ENCODE measurements at places on chromosomes 7 and 10. TPM values are rescaled to one million over a fixed set of nuclear protein-coding genes. Genes with fewer than 3 reads are reported as not detected.
A peak's percentile ranks its signal among the peaks of the same experiment; 100 is the strongest.

DNA sequence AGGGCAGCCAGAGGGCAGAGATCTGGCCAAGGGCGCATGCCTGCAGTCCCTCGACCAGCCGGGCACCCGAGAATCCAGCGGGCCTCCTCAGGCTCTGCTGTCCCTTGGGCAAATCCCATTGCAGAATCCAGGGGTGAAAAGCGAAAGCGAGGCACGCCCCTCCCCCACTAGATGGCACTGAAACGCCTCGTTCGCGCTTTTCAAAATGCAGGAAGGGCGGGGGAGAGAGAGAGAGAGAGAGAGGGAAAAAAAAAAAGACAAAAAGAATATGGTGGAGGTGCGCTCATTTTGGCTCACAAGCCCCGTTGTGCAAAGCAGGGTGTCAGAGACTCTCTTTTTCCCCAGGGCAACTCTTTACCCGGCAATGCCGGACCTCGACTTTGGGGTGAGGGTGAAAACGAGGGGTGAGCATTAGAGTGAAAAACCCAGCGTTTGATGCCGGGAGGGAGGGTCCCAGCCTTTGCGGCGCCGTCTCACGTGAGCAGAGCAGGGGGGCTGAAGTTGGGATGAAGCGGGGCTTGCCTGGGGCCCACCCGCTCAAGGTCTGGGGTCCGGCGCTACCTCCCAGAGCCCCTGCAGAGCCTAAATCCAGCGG lies 2.5 kb upstream of the TMEM178B start:
- peak; percentile 46 for DNase-seq

- no peak for DNase-seq
Measured at GRCh38 chr10:87750817-87751216, 67.2 kb downstream of the ATAD1 start.

GRCh38 chr10:91013985-91014384 lies 93.1 kb upstream of the ANKRD1 start:
- no peak for DNase-seq

DNA sequence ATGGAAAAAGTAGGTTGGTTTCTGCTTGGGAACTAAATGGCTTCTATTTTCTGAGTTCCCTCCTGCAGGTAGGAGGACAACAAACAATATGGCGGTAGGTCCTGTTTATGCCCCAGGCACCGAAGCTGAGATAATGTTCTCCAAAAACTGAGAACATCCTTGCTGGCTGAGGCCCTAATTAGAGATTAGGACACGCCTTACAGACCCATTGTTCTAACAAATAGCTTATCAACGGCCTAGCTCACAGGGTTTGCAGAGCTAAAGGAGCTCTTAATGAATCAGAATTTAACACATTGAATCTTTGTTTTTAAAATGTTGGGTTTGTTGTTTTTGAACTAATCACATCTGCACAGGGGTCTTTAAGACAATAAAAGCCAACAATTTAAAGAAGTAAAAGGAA lies 37.0 kb downstream of the HTR5A start:
- no peak for DNase-seq

Gene FXYD4
- total RNA-seq, result 0.44 TPM

DNA sequence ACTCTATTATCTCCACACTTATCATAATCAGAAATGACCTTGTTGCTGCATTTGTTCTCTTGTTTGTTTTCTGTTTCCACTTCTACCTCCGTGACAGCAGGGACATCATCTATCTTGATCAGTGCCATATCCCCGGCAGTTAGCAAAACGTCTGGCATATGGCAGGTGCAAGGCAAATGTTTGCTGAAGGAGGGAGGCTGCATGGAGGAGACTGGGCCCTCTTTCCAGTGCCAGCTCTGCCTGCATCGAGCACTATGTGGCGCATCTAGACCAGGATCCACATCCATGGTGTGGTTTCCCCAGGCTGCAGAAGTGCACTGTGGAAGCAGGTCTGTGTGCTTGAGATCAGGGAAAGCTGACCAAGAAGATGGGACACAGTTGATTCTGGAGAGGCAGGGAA lies 181.2 kb downstream of the KCNMA1 start:
- no peak for DNase-seq
